ENCODE measurements at places on chromosomes 4 and X.

DNA sequence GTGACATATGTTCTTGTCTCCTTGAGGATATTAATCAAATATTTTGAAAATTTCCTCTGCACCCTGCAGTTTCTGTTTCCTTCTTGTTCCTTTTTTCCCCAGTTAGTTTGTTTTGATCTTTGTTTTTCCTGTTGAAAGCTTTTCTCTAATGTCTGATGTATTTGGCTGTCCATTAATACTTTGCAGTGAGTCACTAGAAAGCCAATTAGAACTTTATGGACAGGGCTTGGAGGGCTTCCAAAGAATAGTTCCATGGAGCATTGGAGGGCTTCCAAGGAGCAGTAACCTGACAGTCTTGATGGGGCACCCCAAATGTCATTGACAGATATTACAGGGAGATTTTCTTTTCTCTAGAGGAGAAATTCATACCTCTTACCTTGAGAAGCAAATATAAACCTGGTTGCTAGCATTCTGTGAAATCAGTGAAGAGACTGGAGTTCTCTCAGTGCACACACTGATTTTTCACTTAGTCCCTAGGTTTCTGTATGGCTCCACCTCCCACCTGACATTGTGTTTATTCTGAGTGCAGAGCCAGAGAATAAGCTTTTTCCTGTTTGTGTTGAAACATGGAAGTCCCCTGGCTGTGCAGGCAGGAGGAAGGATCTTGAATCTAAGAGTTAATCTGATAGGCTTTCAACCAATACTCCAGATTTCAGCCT lies 26.5 kb downstream of the SPARCL1 start:
- peak; percentile 84 for DNase-seq

DNA sequence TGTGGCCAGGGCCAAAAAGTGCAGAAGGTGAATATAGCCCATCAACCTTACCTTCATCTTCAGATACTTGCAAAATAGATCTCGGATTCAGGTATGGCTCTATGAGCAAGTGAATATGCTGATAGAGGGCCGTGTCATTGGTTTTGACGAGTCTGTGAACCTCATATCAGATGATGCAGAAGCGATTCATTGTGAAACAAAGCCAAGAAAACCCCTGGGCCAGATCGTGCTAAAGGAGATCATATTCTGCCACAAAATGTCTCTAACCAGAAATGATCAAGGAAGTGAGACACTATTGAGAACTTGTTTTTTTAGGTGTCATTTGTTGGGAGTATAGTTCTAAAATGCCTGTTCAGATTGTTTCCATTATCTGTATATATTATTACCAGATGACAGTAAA lies 48.3 kb downstream of the PDK3 start:
- no peak for DNase-seq

GRCh38 chrX:47815901-47816845 lies 20.5 kb upstream of the ZNF81 start:
- no peak for DNase-seq

DNA sequence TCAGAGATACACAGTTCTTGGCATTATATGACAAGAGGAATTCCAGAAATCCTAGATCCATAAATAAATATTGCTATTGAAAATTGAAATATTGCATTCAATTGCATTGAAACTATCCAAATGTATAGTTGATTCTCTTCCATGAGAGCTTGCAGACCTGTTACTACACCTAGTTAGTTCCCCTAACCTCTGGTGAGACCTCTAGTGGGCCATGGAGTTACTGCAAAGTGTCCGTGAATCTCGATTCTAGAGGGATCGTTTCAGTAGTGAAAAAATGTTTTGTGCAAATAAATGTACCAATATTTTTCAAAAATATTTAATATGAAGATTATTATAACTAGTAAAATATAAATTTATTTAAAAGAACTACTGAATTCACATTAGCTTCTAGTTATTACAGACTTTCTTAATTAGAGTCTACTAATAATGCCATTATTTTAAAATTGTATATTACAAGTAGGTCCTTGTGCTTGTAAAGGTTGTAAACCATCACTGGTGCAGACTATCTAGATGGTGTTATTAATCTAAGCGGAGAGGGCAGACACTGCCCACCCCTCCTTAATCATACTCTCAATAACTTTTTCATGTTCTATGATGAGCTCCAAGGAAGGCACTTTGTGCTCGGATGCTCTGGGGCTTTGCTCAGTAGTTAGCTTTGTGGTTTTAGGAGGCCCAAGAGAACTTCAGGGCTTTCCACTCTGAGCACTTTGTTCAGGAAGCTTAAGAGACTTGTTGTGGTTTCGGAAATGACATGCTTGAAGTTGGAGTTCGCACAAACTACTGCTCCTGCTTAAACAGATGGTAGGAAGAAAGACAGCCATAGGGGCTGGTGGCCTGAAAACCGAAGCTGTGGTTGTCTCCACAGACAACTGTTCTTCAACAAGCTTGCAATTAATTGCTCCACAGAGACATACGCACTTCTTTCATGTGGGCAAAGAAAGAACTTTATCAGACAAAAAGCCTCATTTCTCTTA lies 42.8 kb downstream of the IL21 start:
- no peak for DNase-seq

GRCh38 chr4:38381788-38382187 lies 282.2 kb upstream of the KLF3 start:
- DNase-seq: no peak

DNA sequence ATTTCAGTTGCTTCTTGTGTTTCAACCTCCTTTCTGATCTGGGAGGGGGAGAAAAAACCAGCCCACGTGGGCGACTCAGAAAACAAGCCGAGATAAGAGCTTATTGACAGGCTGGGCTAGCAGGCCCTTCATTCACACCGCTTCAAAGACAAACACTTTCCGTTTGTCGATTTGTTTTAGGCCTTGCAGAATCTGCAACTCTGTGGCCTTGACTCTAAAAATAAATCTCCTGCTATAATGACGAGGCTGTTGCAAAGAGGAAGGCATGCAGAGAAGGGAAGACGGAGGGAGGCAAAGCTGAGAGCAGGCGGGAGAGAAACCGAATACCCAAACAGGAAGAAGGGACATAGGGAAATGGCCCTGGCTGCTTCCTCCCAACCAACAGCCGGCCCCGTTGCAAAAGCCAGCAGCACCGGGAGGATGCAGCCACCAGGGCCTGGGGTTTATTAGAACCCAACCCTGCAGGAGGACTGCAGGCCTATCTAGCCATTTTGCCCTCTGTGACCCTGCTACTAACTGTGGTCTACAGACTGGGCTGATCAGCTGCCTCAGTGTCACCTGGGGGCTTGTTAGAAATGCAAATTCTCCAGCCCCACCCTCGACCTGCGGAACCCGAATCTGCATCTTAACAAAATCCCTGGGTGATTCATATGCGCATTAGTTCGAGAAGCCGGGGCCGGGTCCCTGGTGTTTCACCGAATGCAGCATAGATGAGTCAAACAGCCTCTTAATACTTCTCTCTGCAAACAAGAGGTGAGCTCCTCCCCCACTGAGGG lies 325.5 kb downstream of the BCOR start:
- DNase-seq: peak; percentile 65

- DNase-seq: peak; percentile 83
Observed at GRCh38 chr4:40121515-40121914, 64.9 kb downstream of the N4BP2 start.

GRCh38 chr4:8671712-8672290 lies 79.2 kb downstream of the CPZ start:
- DNase-seq: no peak

DNA sequence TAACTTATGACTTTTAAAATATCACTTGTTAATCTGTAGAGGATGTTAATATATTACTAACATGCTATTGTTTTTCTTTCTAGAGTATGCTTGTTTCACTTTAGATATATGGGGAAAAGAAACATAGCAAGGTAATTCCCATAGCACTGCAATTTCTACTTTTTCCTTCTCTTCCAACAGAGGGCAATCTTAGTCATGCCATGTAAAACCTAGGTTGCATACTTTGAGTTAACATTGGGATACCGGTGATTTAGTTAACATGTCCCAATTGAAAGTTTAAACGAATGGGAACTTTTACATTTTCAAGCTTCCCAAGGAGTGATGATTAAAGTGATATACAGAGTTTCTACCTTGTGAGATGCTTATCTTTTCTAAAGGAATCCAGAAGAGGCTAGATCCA lies 89.4 kb upstream of the IL13RA1 start:
- DNase-seq: no peak

- no peak for DNase-seq
Observed at GRCh38 chrX:127578395-127578794, 473.8 kb downstream of the ACTRT1 start.

- no peak for DNase-seq
Observed at GRCh38 chrX:40007756-40008705, 89.7 kb downstream of the BCOR start.

- DNase-seq: no peak
Observed at GRCh38 chr4:116515959-116516358, 569.4 kb downstream of the TRAM1L1 start.

- no peak for DNase-seq
Observed at GRCh38 chr4:87382116-87382515, 8.9 kb downstream of the HSD17B11 start.

GRCh38 chrX:31353095-31353494 lies 281.3 kb upstream of the FTHL17 start:
- no peak for DNase-seq

GRCh38 chr4:163744861-163745260 lies 250.4 kb downstream of the TMA16 start:
- DNase-seq: no peak

GRCh38 chrX:6732101-6732500 lies 197.2 kb upstream of the VCX3A start:
- DNase-seq: no peak

DNA sequence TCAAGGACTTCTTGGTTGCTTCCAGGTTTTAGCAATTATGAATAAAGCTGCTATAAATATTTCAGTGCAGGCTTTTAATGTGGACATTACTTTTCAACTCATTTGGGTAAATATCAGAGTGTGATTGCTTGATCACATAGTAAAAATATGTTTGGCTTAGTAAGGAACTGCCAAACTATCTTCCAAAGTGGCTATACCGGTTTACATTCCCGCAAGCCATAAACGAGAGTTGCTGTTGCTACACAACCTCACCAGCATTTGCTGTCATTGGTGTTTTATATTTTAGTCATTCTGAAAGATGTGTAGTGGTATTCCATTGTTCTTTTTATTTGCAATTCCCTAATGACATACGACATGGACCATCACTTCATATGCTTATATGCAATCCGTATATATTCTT lies 30.9 kb upstream of the SPOCK3 start:
- DNase-seq: no peak

DNA sequence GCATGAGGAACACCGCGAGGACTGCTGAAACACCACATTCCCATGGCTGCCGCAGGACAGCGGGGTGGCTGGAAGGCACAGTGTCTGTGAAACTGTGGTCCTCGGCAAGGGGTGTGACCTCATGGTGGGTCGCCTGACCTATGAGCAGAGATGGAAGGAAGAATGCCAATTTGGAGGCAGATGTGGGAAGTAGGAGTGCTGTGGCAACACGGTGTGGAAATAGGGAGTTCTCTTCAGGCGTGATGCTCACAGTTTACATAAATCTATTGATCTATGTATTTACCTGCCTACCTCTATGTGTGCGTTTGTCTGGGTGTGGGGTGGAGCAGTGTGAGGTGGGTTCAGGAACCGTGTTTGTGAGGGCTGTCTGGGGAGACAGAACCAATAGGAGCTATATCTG lies 62.3 kb upstream of the LSM6 start:
- no peak for DNase-seq

GRCh38 chr4:95267081-95267480 lies 281.7 kb downstream of the UNC5C start:
- DNase-seq: no peak

GRCh38 chr4:57113870-57114269 lies 3.7 kb upstream of the IGFBP7 start:
- no peak for DNase-seq

- DNase-seq: no peak
Observed at GRCh38 chrX:110915570-110915969, 120.0 kb upstream of the CHRDL1 start.

GRCh38 chrX:150700107-150700506 lies 6.9 kb downstream of the MTMR1 start:
- no peak for DNase-seq

DNA sequence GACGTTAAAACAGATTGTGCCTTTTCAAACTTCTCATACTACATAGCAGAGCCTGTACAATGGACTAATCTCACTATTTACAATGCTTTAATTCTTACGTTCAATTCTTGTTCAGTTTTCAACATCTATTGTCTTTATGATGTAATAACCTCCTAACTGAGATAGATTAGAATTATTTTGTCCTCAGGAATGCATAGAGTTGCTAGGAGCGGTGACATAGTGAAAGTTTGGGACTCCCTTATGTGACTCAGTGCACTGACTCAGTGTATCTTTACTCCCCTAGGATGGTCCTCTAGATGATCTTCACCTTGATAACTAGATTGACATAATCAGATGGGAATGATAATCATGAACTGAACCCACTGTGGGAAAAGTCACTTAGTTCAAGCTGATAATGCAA lies 151.5 kb downstream of the VEGFC start:
- no peak for DNase-seq

- DNase-seq: no peak
Observed at GRCh38 chrX:41189156-41189555, 103.9 kb downstream of the USP9X start.

DNA sequence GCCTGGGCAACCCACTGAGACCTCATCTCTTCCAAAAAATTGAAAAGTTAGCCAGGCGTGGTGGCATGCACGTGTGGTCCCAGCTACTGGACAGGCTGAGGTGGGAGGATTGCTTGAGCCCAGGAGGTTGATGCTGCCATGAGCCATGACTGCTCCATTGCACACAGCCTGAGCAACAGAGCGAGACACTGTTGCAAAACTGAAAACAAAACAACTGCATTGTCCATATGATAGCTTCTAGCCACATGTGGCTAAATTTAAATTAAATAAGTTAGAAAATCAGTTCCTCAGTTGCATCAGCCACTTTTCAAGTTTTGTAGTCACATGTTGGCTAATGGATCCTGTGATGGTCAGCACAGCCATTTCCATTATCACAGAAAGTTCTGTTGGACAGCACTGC lies 67.9 kb downstream of the GAB1 start:
- DNase-seq: no peak

DNA sequence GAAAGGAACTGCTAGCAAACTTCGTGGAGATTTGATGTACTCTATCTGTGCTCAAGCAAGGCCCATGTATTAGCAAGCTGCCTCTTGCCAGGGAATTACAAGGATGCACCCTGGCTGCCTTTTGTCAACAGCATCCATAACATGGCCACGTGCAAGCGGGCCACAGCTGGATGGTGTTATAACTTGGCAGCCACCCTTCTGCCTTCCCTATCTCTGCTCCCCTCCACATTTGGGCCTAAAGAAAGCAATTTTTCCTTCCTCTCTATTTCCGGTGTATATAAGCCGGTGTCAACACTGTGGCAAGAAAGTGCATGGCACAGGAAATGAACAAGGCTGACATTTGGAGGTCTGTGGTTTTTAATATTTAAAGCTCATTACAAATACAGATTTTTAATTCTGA lies 94.8 kb downstream of the CLNK start:
- DNase-seq: no peak

GRCh38 chr4:76470064-76470463 lies 35.0 kb downstream of the SHROOM3 start:
- no peak for DNase-seq

DNA sequence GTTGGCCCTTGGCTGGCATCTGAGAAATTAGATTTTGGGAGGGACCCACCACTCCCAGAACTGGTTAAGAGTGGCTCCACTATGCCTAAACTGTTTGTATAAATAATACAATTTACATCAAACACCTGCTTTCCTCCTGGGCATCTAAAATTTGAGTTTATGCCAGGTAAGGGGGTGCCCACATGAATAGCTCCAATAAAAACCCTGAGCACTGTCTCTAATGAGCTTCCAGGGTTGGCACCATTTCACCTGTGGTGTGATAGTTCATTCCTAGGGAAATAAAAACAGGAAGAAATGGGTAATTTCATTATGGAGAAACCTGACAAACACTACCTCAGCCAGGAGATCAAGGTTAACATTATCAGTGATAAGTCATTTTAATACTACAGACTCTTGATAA lies 119.7 kb downstream of the FRYL start:
- DNase-seq: no peak
